ENCODE measurements at places on chromosomes 5 and 9. TPM values are rescaled to one million over a fixed set of nuclear protein-coding genes. Genes with fewer than 3 reads are reported as not detected.

SLC25A2 gene
- 1.1 TPM for total RNA-seq

TOR4A gene
- total RNA-seq: 8.8 TPM

DAPK1 gene
- 0.24 TPM for total RNA-seq

FAM153A gene
- 42.8 TPM for total RNA-seq

PKD2L2 gene
- not detected for total RNA-seq

SNCAIP gene
- not detected for total RNA-seq

FBP2 gene
- total RNA-seq: not detected

GNA14 gene
- total RNA-seq: not detected

ZNF608 gene
- total RNA-seq: not detected

CATSPER3 gene
- 1.1 TPM for total RNA-seq

ZNF474 gene
- total RNA-seq: not detected

NXNL2 gene
- total RNA-seq: not detected

DMRTA1 gene
- total RNA-seq: not detected

ZNF354C gene
- total RNA-seq: 7.0 TPM

PCDHB2 gene
- total RNA-seq: 0.05 TPM

SPATA6L gene
- total RNA-seq: 0.43 TPM

CDKN2B-AS1 gene
- total RNA-seq: 6.6 TPM

SCGB3A2 gene
- not detected for total RNA-seq

NMUR2 gene
- total RNA-seq: not detected

IFNK gene
- total RNA-seq: not detected

PCDHGA10 gene
- 0.05 TPM for total RNA-seq

TMEM215 gene
- not detected for total RNA-seq

RASGRF2 gene
- total RNA-seq: 8.8 TPM

SOHLH1 gene
- not detected for total RNA-seq

F12 gene
- 0.70 TPM for total RNA-seq

GLRA1 gene
- not detected for total RNA-seq

NR5A1 gene
- total RNA-seq: not detected

All from activated naive CD4-positive, alpha-beta T cell treated with anti-CD3 and anti-CD28 coated beads, Interleukin-2, amount 10 ng/mL, durations not matched to agents 5 hours and 36 hours (primary cell).